ENCODE measurements at places on chromosomes 3 and 15.

GRCh38 chr15:47573673-47574072 lies 143.6 kb upstream of the SEMA6D start:
- no peak for DNase-seq

DNA sequence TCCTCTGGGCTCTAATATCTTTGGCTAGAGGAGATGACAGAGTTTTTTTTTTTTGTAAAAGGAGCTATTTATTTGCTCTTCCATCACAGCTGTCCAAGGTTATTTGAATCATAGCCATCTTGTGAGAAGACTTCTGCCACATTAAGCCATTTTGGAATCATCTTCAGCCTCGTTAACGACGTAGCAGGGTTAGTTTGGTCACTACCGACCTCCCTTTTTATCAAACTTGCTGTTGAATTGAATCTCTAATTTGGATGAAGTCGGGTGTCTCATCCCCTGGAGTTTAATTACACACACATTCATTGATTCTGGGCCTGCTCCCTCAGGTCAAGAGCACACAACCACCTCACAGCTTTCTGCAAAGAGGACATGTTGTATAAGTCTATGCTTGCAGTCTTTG lies 238.7 kb downstream of the CPNE4 start:
- no peak for DNase-seq

GRCh38 chr15:71054286-71054952 lies 60.9 kb upstream of the THSD4 start:
- no peak for DNase-seq

GRCh38 chr3:54988838-54989630 lies 61.2 kb upstream of the LRTM1 start:
- DNase-seq, result no peak

DNA sequence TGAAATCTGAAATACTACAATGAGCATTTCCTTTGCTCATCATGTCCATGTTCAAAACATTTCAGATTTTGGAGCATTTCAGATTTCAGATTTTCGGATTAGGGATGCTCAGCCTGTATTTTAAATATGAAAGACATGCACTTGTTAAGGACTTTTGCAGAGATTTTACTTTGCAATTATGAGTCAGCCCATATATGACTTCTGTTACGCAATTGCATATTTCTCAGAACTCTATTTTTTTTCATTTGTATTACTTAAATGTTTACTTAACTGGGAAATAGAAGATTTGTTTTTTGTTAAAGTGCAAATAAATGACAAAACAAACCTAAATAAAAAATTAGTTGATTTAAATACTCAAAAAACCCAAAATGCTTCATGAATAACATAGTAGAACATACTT lies 376.2 kb downstream of the ZBTB20 start:
- no peak for DNase-seq

DNA sequence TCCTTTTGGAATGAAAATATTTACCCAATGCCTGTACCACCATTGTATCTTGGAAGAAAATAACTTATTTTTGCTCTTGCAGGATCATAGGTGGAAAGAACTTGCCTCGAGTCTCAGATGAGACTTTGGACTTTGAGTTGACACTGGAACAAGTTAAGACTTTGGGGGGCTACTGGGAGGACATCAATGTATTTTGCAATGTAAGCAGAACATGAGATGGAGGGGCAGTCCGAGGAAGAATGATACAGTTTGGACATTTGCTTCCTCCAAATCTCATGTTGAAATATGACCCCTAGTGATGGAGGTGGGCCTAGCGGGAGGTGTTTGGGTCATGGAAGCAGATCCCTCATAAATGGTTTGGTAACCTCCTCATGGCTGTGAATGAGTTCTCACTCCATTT lies 1428.6 kb downstream of the ZPLD1 start:
- no peak for DNase-seq

GRCh38 chr3:153835540-153835939 lies 285.6 kb upstream of the ARHGEF26 start:
- no peak for DNase-seq

DNA sequence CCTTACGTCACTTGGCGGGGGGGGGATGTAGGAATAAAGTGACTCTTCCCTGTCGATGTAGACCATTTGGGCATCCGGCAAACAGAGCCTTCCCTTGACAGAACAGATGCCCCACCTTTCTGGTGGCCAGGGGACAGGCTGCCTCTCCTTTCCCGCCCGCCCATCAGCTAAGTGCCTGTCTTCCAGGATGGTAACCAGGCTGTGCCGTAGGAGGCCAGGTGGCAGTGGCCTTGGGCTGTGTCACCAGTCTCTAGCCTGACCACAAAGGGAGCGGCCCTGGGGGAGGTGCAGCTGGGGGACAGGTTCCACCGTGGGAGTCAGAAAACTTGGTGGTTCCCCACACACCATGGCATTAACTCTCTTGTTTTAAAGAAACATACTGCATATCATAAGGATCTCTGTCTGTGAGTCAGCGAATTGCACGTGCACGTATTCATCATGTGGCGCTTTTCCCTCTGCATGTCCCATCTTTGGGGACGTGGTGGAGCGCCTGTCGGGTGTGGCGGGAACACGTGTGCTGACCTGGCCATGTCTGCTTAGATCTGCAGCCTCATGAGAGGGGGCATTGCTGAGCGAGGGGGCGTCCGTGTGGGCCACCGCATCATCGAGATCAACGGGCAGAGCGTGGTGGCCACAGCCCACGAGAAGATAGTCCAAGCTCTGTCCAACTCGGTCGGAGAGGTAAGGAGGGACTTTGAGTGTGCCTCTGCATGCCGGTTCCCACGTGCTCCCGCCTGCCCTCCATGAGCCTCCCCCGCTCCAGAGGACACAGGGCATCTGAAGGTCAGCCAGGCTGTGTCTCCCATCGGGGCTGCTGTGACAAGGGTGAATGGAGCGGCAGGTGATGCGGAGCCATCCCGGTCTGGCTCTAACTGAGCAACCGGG lies 156.0 kb downstream of the NSMCE3 start:
- no peak for DNase-seq

DNA sequence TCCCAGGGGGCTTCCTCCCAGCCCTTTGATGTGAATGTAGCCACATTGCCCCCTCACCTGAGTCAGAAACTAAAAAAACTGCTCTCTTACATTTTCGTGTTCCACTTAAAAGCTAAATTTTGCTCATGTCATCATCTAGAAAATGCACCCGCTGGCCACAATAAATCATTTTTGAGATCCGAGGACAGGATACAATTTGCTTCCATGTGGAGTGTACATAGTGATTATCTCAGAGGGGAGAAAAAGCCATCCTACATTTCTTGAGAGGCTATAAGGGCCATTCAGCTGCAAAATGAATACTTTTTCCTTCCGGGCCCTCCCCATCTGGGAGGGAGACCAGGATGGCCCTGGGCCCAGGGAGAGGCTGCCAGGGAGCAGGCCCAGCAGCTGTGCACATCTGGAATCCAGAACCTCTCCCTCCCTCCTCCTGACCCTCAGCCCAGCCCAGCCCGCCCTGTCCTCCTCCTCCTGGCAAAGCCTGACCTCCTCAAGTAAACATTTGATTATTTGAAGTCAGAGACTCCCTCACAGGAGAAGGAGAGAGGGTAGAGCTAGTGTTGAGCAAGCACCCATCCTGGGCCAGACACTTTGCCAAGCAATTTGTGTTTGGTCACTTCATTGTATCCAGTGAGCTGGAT lies 59.1 kb downstream of the CORO2B start:
- no peak for DNase-seq

- no peak for DNase-seq
Measured at GRCh38 chr15:77009176-77009575, 14.2 kb downstream of the PSTPIP1 start.

DNA sequence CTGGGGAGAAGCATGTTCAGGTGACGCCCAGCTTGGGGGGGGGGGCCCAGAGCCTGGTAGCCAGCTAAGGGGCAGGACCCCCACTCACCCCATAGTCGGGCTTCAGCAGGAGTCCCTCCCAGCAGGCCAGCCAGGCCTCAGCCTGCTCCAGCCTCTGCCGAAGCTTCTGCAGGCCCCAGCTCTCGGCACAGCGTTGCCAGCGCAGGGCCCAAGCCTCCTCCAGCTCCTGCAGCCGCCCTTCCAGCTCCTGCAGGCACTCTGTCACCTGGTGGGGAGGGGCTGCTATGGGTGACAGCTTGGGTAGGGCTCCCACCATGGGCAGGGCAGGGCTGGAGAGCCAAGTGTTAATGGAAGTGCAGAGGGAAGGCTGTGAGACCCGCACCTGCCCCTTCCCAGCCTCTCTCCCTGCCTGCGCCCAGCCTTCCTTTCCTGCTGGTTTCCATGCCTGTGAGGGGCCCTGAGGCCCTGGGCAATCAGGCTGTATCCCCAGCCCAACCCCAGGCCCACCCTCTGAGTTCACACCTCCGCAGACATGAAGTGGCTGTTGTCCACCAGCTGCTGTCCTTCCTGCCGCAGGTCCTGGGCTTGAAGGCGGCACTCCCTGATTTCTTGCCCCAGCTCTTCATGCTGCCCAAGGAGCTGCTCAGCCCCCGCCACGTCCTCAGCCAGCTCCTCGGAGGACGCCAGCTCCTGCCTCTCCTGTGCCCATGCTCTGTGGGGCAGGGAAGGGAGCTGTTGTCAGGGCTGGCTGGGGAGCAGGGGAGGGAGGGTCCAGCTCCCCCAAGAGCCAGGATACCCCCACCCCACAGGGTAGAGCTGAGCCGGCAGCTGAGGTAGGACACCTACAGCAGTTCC lies 14.3 kb downstream of the PLA2G4B start:
- no peak for DNase-seq

DNA sequence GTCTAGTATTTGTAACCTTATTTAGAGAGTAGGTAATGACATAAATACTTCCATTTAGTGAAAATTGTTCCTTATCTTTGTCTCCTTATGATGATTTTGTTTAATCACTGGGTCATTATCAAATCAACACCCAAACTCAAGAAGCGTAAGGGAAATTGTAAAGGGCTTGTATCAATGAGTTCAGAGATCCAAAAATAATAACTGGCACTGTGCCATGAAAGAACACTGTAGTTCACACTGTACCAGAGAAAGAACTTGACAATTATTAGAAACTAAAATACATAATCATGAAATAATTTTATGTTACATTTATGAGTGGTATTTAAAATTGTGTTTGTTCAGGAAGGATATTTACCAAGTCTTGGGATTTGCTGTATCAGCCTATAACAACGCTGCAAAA lies 895.4 kb downstream of the FHIT start:
- DNase-seq, result no peak

- DNase-seq, result no peak
Measured at GRCh38 chr3:60829058-60829457, 422.2 kb downstream of the FHIT start.

DNA sequence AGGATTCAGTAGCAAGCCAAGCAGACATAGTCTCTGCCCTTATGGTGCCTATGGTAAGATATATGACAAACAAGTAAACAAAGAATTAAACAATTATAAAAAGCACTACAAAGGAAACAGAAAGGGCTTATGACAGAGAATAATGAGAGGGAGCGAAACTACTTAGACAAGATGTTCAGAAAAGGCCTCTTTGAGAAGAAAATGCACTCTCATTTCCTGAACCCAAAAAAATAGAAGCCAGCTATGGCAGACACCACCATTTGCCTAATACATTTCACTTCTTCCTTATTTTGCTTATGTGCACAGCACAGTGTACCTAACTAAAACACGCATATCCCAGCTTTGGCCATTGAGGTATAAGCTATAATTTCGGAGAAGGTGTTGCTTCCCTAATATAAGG lies 465.5 kb upstream of the PPP2R3A start:
- no peak for DNase-seq

DNA sequence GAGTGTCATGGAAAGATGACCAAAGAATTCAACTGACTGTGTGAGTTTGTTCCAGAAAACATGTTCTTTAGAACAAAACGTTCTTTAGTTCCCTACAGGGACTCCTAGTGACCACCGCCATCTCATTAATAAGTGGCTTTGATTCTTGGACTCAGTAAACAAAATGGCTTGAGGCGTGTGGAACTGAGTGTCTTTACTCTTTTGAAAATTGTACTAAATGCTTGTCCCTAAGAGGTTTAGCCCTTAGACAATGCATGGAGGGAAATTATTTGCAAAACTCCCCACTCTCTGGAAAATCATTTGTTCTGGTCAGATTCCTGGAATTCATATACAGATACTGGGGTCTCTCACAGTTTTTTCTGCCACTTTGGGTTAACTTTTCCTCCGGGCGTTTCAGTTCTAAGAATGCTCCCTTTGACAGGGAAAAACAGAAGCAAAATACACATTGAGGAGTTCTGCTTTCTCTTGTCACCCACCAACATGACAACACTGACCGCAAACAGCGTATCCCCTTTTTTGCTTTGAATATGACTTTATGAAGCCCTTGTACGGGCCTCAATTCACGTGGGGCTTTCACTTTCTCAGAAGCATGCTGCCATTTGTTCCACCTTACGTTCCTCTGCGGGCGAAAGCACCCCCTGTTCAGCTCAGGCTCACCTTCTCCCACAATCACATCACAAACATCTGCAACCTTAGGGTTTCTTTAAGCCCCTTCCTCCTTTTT lies 15.3 kb upstream of the NRROS start:
- DNase-seq, result no peak

DNA sequence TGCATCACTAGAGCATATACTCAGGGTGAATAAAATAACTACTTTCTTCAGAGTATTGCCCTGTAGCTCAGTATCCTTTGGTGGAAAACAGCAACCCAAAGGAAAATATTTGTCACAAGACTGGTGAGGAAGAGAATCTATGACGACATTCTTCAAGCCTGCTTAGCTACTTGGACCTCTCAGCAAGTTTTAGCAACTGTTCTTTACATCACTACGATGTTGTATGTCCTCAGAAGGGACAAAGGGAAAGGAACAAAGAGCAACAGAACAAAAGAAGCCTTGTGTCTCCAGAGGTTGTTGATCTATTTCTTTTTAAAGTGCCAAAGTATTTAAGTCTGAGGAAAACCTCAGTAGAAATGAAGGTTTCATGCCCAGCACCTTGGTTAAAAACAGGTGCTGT lies 746.7 kb downstream of the NAALADL2 start:
- DNase-seq, result no peak

- no peak for DNase-seq
Measured at GRCh38 chr3:67044295-67044694, 46.2 kb downstream of the KBTBD8 start.

DNA sequence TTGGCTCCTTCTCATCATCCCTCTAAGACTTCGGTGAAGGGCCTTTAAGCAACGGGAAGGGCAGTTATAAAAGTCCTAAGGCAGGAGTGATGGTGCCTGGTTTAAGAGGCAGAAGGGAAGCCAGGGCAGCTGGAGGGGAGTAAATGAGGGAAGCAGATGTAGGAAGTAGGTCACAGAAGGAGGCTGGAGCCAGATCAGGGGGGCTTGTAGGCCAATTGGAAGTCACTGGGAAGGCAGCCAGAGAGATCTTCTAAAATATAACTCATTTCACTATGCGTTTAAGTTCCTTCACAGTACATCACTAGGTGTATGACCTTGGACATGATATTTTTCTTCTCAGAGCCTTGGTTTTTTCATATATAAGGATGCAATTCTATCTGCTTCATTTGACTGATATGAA lies 94.7 kb downstream of the MYH15 start:
- DNase-seq, result no peak

GRCh38 chr3:132210476-132211346 lies 106.5 kb upstream of the ACP3 start:
- no peak for DNase-seq

- no peak for DNase-seq
Measured at GRCh38 chr15:87661454-87662355, 594.8 kb downstream of the NTRK3 start.

GRCh38 chr15:65405791-65406423 lies 16.8 kb downstream of the IGDCC4 start:
- no peak for DNase-seq
